ENCODE measurements at places on chromosomes 4 and X.

DNA sequence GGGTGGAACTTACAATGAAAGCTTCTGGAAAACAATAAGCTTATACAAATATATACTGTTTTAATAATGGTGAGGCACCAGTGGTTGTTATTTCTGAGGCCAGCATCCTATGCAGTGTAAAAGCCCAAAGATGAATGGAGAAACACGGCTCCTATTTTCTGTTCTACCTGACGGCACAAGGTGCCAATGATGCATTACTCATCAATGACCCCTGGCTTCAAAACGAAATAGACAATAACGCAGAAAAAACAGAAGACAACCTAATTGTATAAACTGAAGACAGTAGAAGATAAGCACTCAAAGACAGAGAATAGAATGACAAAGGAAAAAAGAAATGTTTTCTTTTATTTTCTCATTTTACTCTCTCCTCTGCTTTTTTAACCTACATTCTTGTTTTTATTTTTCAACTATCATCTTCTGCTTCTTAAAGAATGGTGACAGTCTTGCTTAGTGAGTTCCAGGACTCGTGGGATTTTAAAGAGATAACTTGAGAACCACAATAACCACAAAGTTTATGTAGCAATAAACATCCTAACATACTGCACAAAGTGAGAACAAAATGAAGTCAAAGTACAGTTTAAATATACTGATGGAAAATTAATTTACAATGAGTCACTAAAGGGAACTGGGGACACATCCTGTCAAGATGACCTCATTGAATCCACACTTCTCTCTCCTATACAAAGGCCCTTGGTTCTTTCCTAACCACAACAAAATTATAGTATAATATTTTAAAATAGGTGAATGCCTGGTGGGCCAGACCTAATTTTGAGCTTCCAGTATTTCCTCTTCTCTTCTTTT, 169.8 kb downstream of the BTC start:
- DNase-seq: no peak

DNA sequence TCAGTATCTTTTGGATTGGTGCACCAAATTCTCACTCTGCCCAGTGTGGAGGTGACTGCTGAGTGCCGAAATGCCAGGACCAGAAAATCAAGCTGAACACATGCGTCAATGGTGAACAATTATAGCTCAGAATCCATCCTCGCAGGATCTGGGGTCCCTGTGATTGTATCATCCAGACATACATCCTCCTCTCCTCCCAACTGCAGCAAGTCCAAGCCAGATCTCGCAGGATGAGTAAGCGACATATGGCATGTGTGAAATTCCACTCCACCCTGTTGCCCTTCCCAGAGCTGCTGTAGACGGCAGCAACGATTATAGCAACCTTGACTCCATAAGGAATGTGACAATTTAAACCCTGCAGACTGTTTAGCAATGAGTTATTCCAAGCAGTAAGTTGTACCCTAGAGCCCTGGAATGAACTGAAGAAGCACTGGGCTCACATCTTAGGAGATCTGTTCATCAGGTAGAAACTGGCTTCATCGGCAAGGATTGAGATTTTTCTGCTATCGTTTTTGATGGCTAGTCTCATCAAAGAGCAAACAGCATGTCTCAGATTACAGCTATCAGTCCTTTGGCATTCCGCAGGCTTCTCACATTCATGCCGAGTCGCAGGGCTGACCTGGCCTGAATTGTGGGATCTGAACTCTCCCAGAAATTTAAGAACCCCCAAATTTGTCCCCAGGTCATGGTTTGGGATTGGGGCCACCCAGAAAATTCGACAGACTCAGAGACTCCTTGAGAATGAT, 35.5 kb upstream of the SORBS2 start:
- no peak for DNase-seq

- no peak for DNase-seq
These were observed 292.2 kb downstream of the ZIC3 start for GRCh38 chrX:137858106-137858505.

DNA sequence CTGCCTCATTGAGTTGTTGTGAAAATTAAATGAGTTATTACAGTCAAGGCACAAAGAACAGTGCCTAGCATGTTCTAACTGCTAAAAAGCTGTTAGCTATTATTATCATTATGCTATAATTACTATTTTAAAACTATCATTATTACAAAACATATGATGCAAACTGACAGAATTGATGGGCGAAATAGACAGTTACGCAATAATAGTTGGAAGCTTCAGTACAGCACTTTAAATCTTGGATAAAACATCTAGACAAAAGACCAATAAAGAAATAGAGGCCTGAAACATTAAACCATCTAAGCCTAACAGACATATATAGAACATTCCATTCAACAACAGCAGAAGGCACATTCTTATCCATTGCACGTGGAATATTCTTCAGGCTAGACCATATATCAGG, 73.0 kb downstream of the TAB3 start:
- DNase-seq: no peak

- no peak for DNase-seq
These were observed 19.0 kb downstream of the SPRY1 start for GRCh38 chr4:123415576-123415975.

- DNase-seq: peak; percentile 45
These were observed 31.6 kb upstream of the C1QTNF7 start for GRCh38 chr4:15396157-15396800.

- no peak for DNase-seq
These were observed 63.0 kb downstream of the ARHGAP10 start for GRCh38 chr4:147794787-147795413.

Data from activated CD4-positive, alpha-beta T cell treated with anti-CD3 and anti-CD28 coated beads for 24 hours (primary cell).